T-helper 17 cell (primary cell): ENCODE measurements at places on chromosomes 1 and 21.

DNA sequence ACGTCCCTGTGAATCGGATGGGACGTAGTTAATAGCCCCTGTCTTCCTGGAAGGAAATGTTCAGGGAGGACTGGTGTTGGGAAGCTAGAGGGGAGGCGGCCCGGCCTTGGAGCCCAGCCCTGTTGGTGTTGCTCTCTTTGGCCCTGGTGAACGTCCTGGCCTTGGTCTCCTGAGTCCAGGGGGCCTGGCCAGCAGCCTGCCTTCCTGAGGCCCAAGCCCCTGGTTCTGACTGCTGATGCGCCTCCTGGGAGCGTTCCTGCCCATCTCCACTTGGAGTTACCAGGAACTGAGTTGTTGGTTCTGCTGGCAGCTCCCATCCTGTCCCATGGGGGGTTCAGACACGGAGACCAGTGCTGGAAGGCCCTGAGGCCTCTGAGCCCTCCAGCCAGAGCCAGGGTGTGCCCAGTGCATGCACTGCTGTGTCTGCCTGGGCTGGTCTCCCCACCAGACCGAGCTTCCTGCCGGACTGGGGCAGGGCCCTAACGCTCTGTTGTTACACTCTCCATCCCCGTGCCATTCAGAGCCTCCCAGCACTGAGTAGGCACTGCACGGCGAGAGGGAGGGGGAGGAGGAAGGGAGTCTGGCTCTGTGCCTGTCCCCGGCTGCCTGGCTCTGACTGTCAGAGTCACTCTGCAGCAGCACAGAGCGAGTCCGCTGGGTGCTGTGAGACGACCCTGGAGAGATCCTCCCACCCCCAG, 382.5 kb upstream of the VAMP3 start:
- DNase-seq = no peak

GRCh38 chr1:245512181-245512888, 357.6 kb downstream of the KIF26B start:
- no peak for DNase-seq

- DNase-seq = no peak
These were observed 31.0 kb downstream of the AZIN2 start for GRCh38 chr1:33111965-33112364.

DNA sequence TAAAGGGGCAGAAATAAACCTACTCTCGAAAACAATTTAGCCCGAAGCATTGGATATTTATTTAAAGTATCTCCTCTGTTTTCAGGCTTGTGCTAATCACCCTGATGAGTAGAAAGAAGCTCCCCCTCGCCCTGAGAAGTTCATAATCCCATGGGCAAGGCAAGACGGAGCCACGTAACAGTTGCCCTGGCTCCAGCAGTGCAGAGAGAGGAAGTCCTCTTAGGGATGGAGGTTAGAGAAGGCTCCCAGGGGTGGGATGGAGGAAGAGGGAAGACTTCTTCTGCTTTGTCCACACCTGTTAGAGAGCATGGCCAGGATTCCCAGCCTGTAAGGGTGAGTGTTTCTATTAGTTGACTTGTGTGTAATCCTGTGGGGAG, 3.4 kb upstream of the GPR25 start:
- DNase-seq = no peak

DNA sequence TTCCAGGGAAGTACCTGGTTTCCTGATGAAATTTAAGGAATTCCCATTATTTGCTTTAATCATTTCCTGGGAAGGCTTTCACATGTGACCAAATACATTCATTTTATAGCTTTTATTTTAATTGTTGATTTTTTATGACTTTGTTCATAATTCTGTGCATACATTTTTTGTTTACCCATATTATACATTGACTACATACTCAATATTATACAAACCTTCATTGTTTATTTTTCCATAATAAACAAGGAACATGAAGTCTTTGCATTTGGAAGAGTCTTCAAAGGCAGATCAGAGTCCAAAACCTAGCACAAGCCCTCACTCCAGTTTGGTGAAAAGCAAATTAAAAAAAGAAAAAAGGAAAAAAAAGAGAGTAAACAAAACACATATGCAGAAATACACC, 218.3 kb upstream of the NRIP1 start:
- DNase-seq = no peak

GRCh38 chr1:26686795-26687194, 9.0 kb upstream of the ARID1A start:
- no peak for DNase-seq

DNA sequence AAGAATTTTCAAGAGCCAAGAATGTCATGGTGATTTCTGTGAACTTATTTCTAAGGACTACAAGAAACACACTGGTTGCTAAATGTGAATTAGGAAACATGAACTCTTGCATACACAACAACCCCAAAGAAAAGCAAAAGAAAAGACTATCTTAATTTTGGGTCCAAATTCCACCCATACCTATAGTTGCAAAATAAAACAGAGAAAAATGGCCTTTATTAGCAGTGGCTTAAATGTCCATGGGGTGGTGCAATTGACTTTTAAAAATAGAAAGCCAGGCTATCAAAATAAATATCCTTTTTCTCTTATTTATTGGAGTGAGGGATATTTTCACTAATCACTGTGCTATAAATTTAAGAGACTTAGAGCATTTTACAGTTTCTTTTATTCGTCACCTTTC, 80.9 kb upstream of the DPYD start:
- no peak for DNase-seq

GRCh38 chr1:6046279-6046678, 591 bp downstream of the KCNAB2 start:
- DNase-seq = no peak

DNA sequence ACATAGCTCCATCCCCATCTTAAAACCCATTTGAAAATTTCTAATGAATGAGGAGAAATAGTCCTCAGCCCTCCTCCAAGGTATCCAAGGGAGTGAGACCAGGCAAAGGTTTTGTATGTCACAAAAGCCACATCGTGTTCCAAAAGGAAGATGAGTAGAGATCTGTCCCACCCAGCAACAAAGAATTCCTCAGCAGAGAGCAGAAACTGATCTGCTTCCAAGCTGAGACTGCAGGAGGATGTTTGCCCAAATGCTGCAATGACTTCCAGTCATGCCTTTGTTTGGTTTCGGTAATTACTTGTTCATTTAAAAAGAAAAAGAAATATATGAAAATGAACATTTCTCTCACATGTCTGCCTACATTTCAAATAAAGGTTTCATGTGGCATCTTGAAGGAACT, 186.9 kb downstream of the SETD4 start:
- no peak for DNase-seq

- no peak for DNase-seq
These were observed 55.2 kb downstream of the PUM1 start for GRCh38 chr1:31010086-31010989.

GRCh38 chr1:232308616-232309015, 321.3 kb downstream of the SIPA1L2 start:
- no peak for DNase-seq

- no peak for DNase-seq
These were observed 50.1 kb downstream of the BCL9 start for GRCh38 chr1:147591261-147591891.

DNA sequence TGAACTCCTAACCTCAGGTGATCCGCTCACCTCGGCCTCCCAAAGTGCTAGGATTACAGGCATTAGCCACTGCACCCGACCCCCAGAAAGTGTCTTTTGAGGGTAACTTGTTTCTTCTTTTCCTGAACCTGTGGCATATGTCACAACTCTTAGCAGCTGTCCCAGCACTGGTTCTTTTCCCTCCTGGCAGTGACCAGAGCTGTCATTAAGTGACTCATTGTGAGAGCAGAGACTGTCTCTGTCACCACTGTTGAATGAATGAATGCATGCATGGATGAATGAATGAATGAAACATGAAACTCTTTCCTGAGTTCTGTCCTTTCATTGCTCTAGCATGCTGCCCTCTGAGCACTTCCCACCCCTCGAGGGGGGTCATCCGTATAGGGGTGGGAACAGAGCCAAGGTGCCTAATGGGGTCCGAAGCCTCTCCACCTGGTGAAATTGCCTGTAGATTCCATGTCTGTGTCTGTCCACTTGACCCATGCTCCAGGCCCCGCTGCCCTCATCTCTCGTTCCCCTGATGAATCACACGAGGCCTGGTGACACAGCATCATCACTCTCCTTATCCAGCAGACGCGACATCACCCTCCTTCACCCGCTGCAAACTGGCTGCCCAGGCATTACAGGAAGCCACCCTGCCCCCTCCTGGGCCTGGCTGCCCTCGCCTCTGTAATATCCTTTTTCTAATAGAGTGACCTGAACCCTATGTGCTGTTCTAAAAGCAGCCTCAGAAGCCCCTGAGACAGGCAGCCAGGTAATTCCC, 75.0 kb downstream of the IGSF21 start:
- DNase-seq = no peak

DNA sequence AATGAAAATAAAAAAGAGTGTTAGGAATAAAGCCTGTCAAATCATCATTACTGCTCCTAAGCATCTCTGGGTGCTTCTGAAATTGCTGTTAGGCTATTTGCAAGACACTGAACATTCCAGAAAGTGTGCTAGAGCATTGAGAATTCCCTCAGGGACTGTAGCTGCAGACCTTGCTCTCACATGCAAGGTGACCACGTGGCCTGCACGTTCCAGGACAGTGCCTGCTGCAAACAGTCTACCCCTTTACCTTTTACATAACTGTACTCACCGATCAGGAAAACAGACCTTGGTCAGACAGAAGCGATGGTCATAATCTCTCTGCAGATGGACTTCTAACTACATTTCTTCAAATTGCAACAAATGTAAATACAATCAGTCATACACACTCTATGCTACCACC, 164.5 kb downstream of the PSMG1 start:
- no peak for DNase-seq

DNA sequence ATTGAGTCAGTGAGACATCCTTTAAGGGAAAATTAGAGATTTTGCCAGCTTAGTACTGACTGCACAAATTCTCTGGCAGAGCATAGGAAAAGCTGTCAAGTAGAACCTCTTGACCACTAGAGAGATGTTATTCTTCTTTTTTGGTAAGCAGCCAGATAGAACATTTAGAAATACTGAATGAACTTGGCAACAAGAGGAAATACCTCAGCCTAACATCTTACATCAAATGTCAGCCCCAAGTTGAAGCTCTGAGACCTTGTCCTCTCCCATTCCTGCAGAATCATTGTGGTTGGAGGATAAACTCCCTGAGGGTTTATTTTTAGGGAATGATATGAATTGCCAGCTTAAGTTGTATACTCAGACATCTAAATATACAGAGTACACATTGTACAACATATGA, 53.5 kb downstream of the MIGA1 start:
- no peak for DNase-seq

GRCh38 chr1:206074839-206075238, 21.9 kb downstream of the RHEX start:
- no peak for DNase-seq

DNA sequence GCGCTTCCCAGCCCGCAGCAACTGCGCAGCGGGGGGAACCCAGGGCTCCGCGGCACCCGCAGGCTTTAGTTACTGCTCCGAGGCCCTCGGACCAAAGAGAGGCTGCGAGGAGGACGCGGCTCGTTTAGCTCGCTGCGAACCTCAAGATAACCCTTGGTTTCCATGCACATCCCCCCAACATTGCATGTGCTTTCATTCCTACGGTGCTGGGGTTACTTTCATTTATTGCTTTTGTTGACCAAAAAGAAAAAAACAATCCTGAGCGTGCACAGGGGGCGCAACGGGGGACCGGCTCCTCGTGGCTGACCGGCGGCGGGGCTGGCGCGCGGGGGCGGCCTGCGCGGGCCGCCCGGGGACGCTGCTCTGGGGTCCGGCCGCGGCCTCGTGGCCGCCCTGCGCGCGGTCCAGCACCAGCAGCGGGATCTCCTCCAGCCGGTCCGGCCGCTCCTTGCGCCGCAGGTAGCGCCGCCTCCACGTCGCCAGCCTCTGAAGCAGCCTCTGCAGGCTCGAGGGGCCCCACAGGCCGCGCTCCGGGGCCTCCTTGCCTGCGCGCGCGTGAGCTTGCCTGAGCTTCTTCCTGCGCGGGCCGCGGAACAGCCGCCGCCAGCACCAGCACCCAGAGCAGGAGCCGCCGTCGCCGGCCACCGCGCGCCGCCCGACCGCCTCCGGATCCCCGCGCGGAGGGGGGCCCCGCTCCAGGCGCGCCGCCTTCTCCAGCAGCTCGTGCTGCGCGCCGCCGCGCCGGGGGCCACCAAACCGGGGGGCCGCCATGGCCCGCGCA, 77.4 kb downstream of the DESI2 start:
- no peak for DNase-seq

- DNase-seq = no peak
These were observed 89.8 kb downstream of the RHOU start for GRCh38 chr1:228825041-228825440.

- DNase-seq = no peak
These were observed 6.2 kb upstream of the IL10RB start for GRCh38 chr21:33259995-33260394.

DNA sequence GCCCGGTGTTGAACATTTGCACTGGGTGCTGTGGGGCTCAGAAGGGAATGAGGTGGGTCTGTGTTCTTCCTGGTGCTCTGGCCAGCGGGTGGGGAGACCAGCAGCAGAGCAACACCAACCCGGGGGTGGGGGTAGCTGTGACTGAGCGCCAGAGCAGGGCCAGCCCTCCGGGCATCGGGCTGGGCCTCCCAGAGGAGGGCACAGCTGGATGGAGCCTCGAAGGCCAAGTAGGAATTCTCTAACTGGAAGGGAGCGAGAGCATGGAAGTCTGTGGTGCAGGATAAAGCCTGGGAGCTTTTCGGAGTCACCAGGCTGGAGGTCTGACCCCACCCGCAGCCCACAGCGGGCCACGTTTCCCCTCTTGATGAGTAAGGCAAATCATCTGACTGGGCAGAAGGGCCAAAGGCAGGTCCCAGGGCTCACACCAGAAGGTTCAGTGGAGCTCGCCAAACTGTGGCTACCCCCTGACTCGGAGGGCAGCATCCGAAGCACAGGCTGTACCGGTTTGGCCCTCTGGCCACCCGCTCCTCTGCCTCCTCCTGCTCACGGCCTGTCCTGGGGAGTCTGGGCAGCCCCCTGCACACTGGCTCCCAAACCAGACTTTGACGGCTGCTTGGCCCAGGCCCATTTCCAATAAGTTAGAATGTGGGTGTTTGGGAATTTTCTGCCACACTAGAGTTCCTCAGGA, 18.8 kb downstream of the SLC1A7 start:
- no peak for DNase-seq

DNA sequence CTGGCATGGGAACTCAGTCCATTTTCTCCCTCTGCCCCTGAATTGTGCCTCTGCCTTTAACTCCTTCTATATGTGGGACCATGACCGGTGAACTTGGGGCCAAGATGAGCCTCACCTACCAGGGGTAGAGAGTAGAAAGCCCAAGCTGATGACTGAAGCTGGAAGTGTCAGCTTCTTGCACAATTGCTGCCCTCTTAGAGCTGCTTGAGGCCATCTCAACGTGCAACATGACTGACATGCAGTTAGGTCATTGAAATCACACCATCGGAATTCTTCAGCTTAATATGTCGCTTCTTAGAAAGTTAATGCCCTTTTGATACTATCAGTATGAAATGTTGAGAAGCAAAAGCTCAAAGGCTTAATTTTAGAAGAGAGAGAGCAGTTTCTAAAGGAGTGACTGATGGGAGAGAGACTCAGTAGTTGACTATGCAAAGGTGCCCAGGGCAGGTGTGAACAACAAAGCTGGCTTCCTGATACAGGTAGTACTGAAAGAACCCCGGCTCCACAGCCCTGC, 89.4 kb upstream of the UBE2U start:
- DNase-seq = no peak
